ENCODE measurements at places on chromosomes 16 and 17. TPM values are rescaled to one million over a fixed set of nuclear protein-coding genes. Genes with fewer than 3 reads are reported as not detected.

DNA sequence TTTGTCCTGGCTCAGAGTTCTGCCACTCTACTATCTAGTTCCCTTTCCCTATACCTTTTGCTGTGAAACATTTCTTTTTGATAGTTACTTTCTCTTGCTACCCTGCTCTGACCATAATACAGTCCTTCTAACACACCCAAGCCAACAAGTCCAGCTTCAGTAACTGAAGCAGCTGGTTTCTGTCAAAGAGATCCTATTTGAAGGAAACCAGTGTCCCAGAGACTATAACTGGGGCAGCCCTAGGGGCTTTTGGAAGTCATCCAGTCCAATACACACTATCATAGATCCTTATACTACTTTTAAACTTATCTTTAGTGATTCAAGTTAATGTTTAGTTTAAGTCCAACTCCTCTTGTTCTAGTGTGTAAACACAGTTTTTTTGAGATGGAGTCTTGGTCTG lies 17.3 kb upstream of the DHRS13 start:
- peaks cover 57% of the 10 kb centered on the region for H3K36me3 ChIP-seq
- H3K27me3 ChIP-seq, result no peaks in the 10 kb centered on the region
- H3K4me3 ChIP-seq, result no peak overlapping the region
- H3K27ac ChIP-seq, result no peak overlapping the region
- H3K4me1 ChIP-seq, result peaks cover 4% of the 10 kb centered on the region
- no peak for DNase-seq

- no peaks in the 10 kb centered on the region for H3K36me3 ChIP-seq
- H3K4me3 ChIP-seq, result no peak overlapping the region
- no peak overlapping the region for H3K27ac ChIP-seq
Observed at GRCh38 chr16:13902677-13903076, 17.3 kb upstream of the ERCC4 start.

DNA sequence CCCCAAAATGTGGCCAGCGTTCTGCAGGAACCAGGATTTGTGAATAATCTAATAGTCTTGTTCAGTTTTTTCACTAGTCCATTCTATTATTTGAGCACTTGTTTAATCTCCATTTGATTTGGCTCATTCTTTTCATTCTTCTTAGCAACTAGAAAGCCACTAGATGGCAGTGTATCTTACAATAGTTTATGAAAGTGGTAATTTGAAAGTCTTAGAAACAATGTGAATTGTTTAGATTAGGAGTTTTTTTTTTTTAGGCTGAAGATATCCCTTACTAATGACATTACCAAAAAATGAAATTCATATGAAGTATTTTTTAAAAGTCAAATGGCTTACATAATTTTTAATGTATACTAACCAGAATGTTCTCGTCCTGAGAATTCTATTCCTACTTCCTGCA lies 6.7 kb downstream of the ERI2 start:
- H3K36me3 ChIP-seq, result peaks cover 19% of the 10 kb centered on the region
- H3K4me3 ChIP-seq, result no peak overlapping the region
- no peak overlapping the region for H3K27ac ChIP-seq
- DNase-seq, result peak; percentile 13
- H3K4me1 ChIP-seq, result peaks cover 11% of the 10 kb centered on the region

GRCh38 chr16:75320435-75320834 lies 69.0 kb upstream of the BCAR1 start:
- peak overlapping the region; percentile 64 for H3K27ac ChIP-seq
- peaks cover 33% of the 10 kb centered on the region for H3K4me1 ChIP-seq
- no peaks in the 10 kb centered on the region for H3K36me3 ChIP-seq
- H3K4me3 ChIP-seq, result no peak overlapping the region
- no peaks in the 10 kb centered on the region for H3K27me3 ChIP-seq
- DNase-seq, result no peak

GRCh38 chr17:46270032-46270431 lies 24.9 kb upstream of the LRRC37A start:
- peaks cover 15% of the 10 kb centered on the region for H3K4me1 ChIP-seq
- DNase-seq, result no peak
- no peak overlapping the region for H3K4me3 ChIP-seq
- no peak overlapping the region for H3K27ac ChIP-seq
- H3K27me3 ChIP-seq, result no peaks in the 10 kb centered on the region

DNA sequence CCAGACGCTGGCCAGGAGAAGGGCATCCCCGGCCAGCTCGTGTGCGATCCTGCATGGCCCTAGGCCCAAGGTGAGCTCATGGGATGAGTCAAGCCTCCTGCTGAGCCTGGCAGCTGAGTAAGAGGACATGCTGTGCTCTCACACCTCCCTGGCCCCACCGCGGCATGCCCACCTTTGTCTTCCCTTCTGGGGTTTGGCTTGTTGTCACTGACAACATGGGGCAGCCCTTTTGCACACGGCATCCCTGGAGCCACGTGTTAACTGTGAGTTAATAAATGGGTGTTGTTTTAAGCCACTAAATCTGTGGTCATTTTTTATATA lies 8.9 kb upstream of the TNS4 start:
- peak; percentile 87 for DNase-seq
- H3K4me1 ChIP-seq, result peaks cover 43% of the 10 kb centered on the region
- H3K27me3 ChIP-seq, result no peaks in the 10 kb centered on the region
- peak overlapping the region; percentile 91 for H3K27ac ChIP-seq
- H3K36me3 ChIP-seq, result no peaks in the 10 kb centered on the region

- no peaks in the 10 kb centered on the region for H3K36me3 ChIP-seq
- peak overlapping the region; percentile 56 for H3K27ac ChIP-seq
Observed at GRCh38 chr17:50686494-50687199, 21.1 kb downstream of the ANKRD40 start.

DNA sequence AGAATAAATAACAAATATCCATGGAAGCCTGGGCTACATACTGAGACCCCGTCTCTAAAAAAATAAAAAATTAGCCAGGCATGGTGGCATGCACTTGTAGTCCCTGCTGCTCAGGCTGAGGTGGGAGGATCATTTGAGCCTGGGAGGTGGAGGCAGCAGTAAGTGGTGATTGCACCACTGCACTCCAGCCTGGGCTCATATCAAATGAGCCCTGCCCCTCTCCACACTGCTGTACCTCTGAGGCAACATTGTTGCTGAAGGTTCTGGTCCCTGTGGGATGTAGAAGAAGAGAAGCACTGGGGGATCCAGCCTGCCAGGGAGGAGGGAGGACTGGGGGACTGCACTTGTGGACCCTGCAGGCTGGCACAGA lies 11.4 kb upstream of the ARHGAP23 start:
- no peak for DNase-seq
- no peak overlapping the region for H3K27ac ChIP-seq
- H3K36me3 ChIP-seq, result no peaks in the 10 kb centered on the region
- H3K4me1 ChIP-seq, result 0 out of 2 replicates have a peak, but pooled peaks cover 3% of the 10 kb centered on the region
- H3K27me3 ChIP-seq, result peaks cover 11% of the 10 kb centered on the region

DNA sequence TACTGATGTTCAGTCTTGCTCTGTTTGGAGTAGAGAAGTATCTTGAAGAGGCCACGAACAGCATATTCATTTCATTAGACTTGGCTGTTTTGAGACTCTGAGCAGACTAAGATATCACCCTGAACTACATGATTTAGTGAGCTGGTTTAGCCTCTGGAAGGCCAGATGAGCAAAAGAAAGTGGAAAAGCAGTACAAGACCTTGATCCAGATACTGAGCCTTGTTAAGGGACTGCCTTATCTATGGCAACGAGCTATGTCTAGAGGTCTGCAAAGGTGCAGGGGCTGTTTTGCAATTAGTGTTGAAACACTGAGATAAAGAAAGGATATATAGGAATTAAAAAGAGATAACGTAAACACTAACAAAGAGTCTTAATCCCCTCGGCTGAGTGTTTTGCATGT lies 231.4 kb downstream of the IRX3 start:
- no peaks in the 10 kb centered on the region for H3K27me3 ChIP-seq
- no peak for DNase-seq
- H3K4me3 ChIP-seq, result no peak overlapping the region
- no peaks in the 10 kb centered on the region for H3K36me3 ChIP-seq
- peaks cover 3% of the 10 kb centered on the region for H3K4me1 ChIP-seq

The TAT gene
- not detected for total RNA-seq

The GRAPL gene
- total RNA-seq, result not detected

Data from PC-3 (cell line).